ENCODE measurements at places on chromosomes 4 and X. TPM values are rescaled to one million over a fixed set of nuclear protein-coding genes. Genes with fewer than 3 reads are reported as not detected.

Gene ZFP42
- total RNA-seq: not detected

Gene GAGE1
- total RNA-seq: not detected

Gene IGSF1
- total RNA-seq: 0.11 TPM

Gene CT45A10
- total RNA-seq: not detected

Gene SERTM2
- 0.20 TPM for total RNA-seq

Gene ETFDH
- total RNA-seq: 74.1 TPM

Gene GPR143
- total RNA-seq: 1.9 TPM

Gene PRKG2
- total RNA-seq: 12.3 TPM

DNA sequence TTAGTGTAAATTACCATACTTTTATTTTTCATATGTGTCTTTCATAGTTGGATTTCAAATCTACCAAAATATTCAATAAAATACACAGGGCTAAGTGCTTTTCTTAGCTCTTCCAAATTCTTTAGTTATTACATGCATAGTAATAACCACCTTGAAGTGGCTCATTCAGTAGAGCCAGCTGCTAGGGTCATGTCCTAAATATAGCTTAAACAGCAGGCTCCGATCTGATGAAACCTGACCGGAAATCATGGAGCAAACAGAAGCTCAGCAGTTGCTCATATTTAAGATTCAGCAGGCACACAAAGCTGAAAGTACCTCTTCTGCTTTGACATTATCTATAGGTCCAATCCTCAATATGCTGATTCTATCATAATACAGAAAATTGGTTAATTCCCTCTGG, 1470.4 kb downstream of the ADGRL3 start:
- no peak for DNase-seq

DNA sequence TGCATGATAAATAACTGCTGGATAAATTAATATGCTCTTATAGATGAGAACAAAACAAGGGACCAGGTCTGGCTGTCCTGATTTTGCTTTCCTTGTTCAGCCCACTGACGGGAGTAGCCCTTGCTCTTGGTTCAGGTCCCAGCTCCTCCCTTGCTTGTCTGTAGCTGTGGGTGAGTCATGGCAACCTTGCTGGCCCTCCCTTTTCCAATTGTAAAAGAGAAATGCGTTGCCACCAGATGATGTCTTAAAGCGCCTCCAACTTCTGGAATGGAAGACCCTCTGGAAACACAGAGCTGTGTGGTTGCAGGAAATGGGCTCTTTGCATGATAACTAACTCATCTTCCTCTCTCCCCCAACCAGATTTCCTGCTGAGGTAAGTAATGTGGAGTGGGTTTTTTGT, 171.4 kb downstream of the AASDH start:
- DNase-seq: peak; percentile 83

GRCh38 chrX:16444353-16444752, 205.6 kb upstream of the S100G start:
- DNase-seq: no peak

DNA sequence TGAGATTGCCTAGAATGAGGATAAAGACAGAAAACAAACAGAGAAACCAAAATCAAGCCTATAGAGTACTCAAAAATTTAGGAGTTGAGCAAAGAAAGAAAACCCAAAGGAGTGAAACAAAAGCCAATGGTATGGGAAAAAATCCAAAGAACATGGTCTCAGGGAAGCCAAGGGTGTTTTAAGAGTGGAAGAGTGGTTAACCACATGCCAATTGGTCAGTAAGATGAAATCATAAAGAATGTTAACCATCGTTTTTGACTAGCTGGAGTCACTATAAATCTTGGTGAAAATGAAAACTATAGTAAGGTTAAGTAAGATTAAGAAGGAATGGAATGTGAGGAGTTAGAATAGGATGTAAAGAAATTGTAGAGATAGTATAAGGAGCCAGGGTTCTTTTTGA, 64.7 kb upstream of the RPL34 start:
- no peak for DNase-seq

- DNase-seq: no peak
Measured at GRCh38 chrX:776061-776460, 145.5 kb downstream of the SHOX start.

- DNase-seq: no peak
Measured at GRCh38 chrX:132173647-132174046, 45.6 kb downstream of the RAP2C start.

- DNase-seq: no peak
Measured at GRCh38 chrX:32744921-32745320, 466.4 kb downstream of the DMD start.

DNA sequence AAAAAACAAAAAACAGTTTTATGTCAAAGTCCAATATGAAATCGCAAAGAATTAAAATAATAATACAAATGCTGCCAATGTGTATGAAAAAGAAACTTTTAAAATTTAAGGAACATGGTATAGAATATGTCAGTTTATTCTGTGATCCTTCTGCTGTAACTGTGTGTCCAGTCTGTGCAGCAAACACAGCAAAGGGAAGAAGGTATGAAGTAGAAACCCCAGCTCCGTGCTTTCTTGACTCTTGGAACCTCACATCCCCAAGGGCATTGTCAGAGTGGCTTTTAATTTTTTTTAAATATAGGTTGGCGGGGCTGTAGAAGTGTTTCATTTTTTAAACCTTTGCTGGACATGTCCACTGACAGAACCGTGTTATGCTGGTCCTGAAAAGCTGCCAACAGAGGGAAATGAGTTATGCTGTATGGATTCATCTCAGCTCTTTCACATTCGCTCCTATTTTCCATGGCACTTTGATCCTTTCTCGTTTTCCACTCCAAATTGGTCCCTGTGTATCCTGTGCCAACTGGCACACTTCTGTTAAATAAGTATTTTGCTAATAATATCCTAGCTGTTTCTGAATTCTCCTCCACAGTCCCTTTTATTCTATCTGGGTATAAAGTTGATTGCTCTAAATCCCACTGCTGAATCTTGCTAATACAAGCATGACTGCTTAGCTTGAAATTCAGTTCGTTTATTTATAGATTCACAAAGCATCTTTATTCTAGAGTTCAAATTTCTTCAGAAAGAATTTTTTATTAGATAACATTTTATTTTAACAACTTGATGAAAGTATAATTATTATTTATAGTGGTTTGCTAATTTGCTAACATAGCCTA, 127.0 kb upstream of the DDIT4L start:
- DNase-seq: no peak

DNA sequence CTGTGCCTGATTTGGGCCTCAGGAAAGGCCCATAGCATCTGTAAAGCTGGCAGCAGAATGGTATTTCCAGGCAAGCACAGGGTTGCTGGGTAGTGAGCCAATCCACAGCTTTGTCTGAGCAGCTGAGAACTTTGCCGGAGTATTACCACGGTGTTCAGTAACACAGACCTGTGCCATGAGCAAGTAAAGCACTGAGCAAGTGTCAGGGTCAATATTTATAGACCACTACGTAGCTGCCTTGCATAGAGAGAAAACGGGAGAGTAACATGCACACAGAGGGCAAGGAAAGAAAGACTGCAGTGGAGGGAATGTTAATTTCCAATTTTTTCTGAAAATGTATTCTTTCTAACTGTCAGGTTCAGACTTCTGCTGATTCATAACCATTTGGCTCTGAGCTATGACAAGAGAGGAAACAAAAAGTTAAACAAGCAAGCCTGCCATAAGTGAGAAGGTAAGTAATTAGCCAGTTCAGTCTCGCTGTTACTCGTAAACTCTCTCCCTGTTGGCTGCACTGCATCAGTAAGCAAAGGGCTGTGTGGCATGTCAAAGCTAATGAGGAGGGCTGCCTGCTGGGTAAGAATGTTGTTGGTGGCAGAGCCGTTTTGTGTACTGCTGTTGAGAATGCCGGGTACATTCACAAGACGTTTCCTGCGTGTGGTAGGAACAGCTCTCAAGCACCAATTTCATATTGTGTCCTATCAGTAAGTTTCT, 238.1 kb downstream of the BMPR1B start:
- no peak for DNase-seq

DNA sequence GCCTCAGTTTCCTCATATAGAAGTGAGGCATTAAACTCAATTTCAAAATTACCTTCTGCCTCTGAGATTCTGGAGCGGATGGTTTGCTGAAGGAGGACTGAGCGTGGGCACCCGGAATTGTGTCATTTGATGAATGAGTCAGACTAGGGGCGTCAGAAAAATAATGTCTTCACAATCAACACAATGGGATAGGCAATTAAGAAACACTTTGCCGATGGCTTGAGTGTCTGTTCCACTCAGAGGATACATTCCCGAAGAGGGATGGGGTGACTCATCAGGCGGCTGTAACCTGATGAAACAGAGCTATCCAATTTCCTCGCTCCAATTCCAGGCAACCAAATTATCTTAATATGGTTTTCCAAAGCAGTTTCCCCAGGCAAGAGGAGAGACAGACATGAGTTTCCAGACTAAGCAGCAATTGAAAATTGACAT, 1.2 kb upstream of the CHRNA9 start:
- DNase-seq: no peak

DNA sequence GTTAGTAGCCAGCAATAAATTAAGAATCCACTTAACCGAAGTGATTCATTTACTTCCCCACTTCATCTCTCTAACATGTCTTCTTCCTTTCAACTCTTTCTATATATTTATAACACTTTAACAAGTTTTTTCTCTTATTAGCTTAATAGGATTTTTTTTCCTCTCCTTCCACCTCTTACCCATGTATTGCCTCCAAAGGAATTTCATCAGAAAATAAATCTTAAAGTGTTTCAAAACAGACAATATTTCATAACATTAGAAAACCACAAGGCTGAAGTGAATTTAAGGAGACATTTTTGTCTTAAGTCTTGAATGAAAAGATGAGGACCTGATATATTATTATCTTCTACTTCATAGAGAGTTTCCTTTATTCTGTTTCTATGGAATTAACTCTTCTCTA, 101.5 kb downstream of the PDGFC start:
- no peak for DNase-seq

DNA sequence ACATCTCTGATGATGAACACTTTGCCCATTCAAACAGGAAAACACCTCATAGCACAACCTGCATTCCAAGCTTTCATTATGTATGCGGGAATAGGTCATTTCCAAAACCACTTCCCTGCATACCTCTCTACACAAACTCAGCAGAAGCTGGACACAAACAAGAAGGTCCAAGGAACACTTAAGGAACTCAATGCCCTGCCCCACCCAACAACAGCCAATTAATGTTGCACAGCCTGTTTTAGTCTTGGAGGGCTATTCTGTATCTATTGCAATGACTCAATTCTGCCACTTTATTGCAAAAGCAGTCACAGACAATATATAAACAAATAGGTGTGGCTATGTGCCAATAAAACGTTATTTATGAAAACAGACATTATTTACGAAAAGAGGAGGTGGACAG, 16.7 kb downstream of the OPHN1 start:
- no peak for DNase-seq

DNA sequence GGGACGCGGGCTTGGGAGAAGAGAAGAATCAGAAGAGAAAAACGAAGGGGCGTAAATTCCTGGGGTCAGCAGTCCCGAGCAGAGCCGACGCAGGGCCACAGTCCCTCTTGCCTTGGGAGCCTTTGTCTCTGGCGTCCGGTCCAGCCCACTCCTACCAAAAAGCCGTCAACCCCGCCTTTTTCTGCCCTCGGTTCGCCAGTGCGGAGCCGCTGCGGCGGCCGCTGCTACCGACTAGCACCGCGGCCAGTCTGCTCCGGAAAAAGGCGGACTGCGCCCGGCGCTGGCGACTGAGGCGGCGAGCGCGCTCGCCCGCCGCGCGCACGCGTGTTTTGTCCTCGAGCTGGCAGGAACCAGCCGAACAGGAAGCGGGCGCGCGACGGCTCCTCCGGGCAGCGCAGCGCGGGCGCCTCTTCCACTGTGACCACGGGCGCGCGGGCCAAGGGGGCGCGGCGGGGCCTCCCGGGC, 502 bp downstream of the HNRNPDL start:
- DNase-seq: no peak

GRCh38 chr4:118099106-118099505, 64.8 kb downstream of the NDST3 start:
- no peak for DNase-seq

GRCh38 chr4:87919941-87920340, 55.6 kb upstream of the SPP1 start:
- no peak for DNase-seq

GRCh38 chr4:127498366-127498765, 134.4 kb upstream of the INTU start:
- no peak for DNase-seq

- DNase-seq: no peak
Measured at GRCh38 chr4:54971474-54971950, 153.9 kb downstream of the KDR start.

DNA sequence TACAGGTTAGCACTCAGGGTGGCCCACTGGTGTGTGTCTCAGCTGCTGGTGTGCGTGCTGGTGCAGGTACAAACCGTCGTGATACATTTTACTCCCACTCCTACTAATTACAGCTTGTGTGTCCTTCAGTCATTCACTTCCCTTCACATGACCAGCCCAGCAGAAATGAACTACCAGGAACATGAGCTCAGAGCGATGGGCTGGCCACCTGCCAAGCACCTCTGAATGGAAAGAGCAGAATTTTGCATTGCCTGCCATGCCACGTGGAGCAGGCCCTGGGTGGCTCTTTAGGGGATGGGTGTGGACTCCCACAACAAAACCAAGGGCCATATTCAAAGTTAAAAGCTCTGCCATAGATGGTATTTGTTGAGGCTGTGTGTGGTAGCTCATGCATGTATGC, 58.9 kb upstream of the PGM2 start:
- DNase-seq: peak; percentile 76

- DNase-seq: no peak
Measured at GRCh38 chr4:27326991-27327390, 466.4 kb downstream of the STIM2 start.

- no peak for DNase-seq
Measured at GRCh38 chr4:26272654-26273615, 47.9 kb upstream of the RBPJ start.

DNA sequence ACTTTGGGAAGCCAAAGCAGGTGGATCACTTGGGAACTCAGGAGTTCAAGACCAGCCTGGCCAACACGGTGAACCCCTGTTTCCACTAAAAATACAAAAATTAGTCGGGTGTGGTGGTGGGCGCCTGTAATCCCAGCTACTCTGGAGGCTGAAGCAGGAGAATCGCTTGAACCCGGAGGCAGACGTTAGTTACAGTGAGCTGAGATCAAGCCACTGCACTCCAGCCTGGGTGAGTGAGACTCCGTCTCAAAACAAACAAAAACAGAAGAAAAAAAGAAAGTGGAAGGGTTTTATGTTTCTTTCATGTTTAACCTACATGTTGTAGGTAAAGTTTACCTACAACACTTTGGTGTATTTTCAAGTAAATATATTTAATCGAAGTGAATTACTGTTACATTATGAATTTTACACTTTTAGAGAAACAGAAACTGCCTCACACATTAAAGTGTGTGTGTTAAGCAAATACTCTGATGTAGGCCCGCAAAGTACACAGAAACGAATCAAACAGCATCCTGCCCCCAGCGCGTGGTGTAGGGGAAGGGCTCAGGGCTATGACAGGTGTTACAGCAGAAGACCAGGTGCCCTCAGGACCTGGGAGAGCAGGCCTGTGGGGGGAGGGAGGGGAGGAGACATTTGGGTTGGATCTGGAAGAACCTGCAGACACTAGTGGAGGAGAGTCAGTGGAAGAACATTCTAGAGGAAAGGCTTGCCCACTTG, 39.0 kb downstream of the PTTG2 start:
- peak; percentile 37 for DNase-seq

DNA sequence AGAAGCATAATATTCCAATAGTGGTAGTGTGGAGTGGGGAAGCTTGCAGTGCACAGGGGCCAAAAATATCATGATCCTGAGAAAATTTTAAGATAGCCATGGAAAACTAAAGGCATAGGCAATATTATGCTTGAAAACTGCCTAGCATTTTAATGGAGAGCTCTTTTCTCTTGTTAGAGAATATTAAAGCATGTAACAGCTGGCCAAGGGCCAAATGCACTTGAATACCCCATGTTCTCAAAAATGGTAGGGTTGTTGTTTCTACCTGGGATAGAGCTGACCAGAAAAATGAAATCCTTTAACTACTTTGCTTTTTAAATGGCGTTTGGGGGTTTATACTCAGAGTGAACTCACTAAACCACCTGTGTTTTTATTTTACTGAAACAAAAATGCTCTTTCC, 739.6 kb upstream of the SLIT2 start:
- no peak for DNase-seq

Measured in left colon (tissue), 2 donors.